GDM1 (cell line): ENCODE measurements at places on chromosomes 1 and 21.

GRCh38 chr1:80217377-80217986, 1211.0 kb upstream of the ADGRL4 start:
- no peak for DNase-seq

DNA sequence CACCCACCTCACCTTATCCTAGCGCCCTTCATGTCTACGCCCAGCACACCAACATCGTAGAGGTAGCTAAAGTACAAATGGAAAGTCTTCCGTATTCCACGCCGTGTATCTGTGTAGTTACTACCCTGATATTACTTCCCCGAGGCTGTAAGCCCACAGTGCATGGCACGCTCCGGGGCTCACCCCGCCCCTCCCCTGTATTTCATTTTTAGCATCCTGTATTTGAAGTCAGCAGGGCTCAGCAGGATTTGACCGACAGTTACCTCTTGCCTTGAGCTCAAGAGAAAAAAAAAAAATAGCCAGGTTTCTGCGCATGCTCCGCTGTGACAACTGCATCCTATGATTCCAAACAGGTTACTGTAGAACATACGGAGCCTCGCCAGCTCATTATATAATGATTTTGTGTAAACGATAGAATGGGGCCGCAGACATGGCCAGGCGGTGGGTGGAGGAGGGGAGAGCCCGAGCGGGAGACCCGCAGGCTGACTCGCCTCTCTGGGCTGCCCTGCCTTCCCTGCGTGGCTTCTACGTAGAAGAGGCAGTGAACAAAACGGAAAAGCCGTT, 1.3 kb downstream of the ABCG1 start:
- DNase-seq: peak; percentile 83

DNA sequence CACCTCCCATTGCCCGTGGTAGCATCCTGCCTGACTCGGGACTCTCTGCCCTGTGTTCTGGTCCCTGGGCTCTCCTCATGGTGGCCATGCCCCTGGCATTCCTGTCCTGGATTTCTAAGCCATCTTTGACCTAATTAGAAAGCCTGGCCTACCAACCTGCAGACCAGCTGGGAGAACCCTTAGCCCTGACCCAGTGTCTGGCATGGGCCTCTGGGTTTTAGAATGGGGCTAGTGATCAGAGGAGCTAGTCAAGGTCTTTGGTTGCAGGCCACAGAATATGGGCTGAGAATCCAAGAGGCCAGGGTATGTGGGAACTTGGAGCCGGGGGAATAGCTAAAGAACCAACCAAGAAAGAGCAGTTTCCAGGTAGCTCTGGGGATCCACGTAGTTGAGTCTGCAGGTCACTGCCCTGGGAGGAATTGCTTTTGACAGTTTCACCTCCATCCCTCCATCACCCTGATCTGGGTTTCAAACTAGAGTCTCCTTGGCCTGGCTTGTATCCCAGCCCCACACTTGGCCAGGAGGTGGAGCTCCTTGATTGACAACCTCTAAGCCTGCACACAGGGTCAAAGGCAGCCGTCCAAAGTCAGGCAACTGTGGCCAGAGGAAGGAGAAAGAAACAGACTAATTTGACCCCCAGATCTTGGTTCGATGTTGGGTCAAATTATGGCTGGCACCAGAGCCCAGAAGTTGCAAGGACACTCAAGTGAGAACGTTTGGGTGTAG, 54.7 kb upstream of the ABCG1 start:
- DNase-seq: peak; percentile 61

GRCh38 chr1:57674801-57675200, 250.9 kb upstream of the DAB1 start:
- no peak for DNase-seq
